RPMI8226 (cell line): ENCODE measurements at places on chromosomes 12 and 14.

DNA sequence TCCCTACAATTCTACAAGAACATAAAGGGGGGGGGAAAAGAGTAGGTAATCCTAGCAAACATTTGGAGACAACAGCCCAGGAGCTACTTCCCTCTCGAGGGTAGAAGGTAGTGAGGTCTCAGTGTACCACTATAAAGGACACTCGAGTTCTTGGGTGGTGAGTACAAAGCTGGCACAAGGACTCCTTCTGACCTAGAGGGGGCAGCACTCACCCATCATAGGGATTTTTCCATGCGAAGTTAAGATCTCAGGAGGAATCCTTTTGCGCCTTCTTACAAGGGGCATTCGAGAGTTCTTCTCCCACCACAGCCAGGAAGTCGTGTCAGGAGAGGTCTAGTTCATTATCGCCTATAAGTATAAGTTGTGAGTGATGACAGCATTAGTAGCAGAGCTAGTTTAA, 200.2 kb upstream of the RBM19 start:
- peak; percentile 13 for DNase-seq

DNA sequence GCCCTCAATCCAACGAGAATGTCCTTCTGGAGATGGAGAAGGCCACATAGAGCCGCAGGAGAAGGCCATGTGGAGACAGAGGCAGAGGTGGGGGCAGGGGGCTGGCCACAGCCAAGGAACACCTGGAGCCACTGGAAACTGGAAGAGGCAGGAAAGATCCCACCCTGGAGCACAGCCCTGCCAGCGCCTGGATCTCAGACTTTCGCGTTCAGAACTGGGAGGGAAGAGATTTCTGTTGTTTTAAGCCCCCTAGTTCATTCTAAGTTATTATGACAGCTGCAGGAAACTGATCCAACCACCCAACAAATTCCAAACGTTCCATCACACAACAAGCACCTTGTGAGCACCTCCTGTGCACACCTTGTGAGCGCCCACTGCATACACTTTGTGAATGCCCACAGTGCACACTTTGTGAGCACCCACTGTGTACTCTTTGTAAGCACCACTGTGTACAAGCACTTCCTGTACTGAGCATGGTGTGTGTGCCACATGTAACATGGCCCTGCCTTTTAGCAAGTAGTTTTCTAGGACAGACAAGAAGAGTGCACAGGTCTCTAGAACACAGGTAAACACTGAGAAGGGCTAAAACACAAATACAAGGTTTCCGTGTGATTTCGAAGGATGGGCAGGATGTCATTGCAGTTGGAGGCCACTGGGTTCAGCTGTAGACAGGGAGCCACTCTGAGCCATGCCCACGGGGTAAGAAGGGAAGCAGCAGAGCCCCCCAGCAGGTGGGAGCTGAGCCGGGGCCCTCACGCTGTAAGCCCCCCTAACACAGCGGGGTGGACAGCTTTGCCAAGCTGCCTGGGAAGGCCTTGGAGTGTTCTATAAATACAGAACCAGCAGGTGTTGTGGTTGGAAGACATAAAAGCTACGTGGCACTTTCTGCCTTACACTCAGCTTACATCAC, 15.4 kb downstream of the RIMBP2 start:
- no peak for DNase-seq

- DNase-seq = no peak
These were observed 80.1 kb upstream of the ALG10 start for GRCh38 chr12:33942172-33942571.

DNA sequence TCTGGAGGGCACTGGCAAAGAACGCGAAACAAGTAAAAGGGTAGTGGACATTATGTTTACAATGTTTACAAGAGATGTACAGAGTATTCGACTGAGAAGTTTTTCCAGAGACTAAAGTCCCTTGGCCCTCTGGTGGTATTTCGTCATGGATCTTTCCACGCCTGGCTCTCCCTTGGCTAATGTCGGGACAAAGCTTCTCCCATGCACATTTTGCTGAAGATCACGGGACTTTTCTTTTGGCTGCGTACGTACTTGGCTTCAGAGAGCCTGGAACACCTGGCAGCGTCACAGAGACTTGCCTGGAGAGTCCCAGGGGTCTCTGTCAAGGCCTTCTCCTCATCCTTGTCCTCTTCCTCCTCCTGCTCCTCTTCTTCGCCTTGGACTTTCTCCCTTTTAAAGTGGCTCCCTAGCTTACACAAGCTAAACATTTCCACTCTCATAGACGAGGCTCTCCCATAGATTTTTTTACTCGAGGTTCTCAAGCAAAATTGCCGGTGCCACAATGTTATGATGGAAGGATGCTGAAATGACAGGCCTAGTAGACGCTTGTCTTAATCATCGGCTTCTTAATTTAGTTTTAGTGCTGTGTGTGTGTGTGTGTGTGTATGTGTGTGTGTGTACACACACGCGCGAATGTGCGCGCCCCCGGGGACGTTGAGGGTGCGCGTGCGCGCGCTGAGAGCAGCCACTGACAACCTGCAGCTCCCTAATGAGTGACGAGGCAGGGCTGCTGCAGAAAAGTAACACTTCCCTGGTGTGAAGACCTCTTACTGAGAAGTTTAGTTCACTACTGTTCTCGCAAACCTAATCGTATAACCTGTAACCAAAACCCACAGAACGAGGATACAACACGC, 4.9 kb upstream of the FOXG1 start:
- no peak for DNase-seq

GRCh38 chr14:76109087-76109880, 42.4 kb upstream of the GPATCH2L start:
- no peak for DNase-seq

DNA sequence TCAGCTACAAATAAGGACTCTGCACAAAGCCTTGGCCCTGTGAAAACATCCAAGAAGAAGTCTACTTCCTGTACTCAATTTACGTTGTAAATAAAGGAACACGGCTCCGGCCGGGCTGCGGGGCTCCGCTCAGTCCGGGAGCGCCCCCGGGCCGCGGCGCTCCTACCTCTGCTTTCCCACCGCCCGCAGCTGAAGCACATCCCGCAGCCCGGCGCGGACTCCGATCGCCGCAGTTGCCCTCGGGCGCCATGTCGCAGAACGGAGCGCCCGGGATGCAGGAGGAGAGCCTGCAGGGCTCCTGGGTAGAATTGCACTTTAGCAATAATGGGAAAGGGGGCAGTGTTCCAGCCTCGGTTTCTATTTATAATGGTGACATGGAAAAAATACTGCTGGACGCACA, 502.3 kb upstream of the FOXG1 start:
- no peak for DNase-seq

DNA sequence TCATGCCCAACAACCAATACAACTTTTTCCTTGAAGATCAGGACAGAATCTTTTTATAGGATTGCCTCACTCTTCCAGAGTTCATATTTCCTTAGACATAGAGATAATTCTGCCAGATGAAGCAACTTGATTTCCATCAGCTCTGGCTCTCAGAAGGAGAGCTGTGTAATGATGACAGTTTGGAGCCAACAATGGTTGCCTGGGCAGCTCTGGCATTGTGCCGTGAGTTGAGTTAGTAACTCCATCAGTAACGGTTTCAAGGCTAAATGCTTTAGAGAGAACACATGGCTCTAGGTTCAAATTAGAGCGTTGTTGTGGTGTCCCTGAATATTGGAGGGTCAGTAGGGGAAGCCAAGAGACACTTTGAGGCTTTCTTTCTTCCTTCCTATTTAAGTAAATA, 501.7 kb upstream of the SEL1L start:
- DNase-seq = no peak

GRCh38 chr12:130831246-130831645, 7.8 kb downstream of the STX2 start:
- DNase-seq = no peak

- no peak for DNase-seq
These were observed 77.6 kb downstream of the CHST11 start for GRCh38 chr12:104534162-104534856.

GRCh38 chr14:67487937-67488893, at the start of gene TMEM229B:
Gene TMEM229B, minus strand, starts transcription at chr14:67488721. Its CDS starts 14,798 bp downstream, at chr14:67473923.
- peak; percentile 86 for DNase-seq

GRCh38 chr12:64983771-64984278, 137.3 kb downstream of the WIF1 start:
- no peak for DNase-seq

DNA sequence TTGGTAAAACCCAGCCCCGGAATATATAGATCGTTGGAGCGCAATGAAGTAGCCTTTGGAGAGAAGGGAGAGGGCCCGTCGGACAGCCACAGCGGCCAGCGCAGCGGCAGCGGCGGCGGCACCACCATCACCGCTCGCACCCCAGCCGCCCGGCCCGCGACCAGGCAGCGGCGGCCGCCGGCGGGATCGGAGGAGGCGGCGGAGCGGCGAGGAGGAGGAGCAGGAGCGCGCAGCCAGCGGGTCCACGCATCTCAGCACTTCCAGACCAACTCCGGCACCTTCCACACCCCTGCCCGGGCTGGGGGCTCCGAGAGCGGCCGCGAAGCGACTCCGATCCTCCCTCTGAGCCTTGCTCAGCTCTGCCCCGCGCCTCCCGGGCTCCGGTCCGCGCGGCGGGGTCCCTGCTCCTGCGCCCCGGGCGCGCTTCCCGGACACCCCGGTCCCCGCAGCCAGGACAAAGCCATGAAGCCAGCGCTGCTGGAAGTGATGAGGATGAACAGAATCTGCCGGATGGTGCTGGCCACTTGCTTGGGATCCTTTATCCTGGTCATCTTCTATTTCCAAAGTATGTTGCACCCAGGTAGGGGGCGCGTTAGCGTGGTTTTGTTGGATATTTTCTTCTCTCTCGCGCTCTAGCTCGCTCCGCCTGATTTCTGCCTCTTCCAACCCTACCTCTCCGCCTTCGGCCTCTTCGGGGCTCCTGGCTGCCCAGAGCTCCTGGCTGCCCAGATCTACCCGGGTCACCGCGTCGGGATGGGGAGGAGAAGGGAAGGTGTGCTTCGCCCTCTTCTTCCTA, 400 bp downstream of the CHST11 start:
- peak; percentile 72 for DNase-seq

DNA sequence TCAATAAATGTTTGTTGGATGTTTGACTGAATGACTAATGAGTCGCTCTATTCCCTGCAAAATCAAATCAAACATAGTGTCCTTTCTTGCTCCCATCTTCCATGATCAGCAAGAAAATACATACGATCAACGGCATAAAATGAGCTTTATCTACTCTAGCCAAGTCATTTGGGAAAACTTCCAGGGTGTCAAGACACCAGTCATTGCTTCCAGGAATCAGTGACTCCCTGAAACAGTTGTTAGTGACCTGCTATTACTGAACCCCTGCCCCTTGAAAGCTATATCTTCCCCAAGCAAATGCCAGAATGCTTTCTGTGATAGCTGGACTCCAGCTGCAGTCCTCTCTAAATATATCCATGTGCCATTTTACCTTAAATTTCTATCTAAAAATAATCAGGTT, 169.5 kb upstream of the SSTR1 start:
- DNase-seq = no peak

- no peak for DNase-seq
These were observed 209.7 kb upstream of the NPAS3 start for GRCh38 chr14:32728976-32729375.

GRCh38 chr14:71647086-71647784, 285.0 kb upstream of the RGS6 start:
- no peak for DNase-seq

- DNase-seq = no peak
These were observed 36.4 kb downstream of the ANKS1B start for GRCh38 chr12:99948370-99948769.
